Stimulated activated CD4-positive, alpha-beta T cell treated with anti-CD3 and anti-CD28 coated beads, Interleukin-4, amount 100 ng/mL, for 4 hours (primary cell): ENCODE measurements at places on chromosomes 3 and 15.

DNA sequence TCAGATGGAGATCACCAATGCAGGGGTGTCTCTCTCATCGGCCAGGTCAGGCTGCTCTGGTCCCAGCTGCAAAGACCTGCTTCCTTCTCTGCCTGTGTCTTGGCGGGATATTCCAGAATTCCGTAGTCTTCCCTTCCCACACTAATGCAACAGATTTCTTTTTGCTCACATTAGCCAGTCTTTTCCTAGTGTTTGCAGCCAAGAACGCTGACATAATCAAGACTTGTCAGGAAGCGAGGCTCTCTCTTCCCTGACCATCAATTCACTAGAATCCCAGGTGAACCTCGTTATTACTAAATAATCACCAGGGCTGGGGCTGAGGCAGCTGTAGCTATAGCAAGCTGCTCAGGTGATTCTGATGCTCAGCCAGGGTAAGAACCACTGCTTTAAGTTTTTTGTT is 43.2 kb upstream of the ACKR4 start:
- no peak for DNase-seq

DNA sequence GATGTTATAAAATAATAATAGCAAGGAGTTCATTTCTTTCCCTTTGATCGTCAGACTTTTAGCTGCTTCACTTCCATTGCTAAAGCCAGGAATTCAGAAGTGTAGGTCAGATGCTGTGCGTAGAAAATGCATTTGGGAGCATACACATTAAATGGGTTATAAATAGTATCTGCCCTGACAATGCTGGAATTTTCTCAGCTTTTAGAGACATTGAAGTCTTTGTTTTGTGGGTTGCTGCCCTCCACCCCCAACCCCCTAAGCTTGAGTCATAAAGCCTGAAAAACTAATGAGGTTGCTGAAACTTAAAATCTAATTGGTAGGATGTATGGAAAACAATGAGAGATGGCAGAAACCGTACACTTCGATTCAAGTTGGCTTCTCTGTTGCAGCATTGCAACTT is 81.9 kb downstream of the MITF start:
- DNase-seq = no peak

DNA sequence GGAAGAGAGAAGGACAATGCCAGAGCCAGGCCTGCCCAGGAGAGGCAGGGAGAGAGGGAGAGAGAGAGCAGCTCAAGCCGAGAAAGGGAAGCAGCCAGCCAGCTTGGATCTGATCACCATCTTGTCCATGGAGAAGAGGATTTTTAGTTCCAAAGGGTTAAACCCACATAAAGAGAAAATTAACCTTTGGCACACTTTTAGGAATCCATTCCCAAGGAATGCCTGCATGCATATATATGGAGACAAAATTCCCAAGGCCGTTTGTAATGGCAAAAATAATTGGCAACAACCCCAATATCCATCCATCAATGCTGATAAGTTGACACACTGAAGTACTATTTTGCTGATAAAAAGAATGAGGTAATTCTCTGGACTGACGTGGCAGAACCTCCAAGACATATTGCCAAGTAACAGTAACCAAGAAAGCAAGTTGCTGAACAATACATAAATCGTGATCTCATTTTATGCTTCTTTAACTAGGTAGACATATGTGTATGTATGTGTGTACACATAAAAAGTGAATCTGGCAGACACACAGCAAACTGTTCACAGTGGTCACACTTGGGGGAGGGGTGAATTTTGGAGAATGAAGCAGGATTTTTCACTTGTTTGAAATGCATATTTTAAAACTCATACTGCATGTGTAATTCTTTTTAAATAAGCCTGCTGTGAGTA is 7.5 kb upstream of the STRA6 start:
- DNase-seq = no peak

DNA sequence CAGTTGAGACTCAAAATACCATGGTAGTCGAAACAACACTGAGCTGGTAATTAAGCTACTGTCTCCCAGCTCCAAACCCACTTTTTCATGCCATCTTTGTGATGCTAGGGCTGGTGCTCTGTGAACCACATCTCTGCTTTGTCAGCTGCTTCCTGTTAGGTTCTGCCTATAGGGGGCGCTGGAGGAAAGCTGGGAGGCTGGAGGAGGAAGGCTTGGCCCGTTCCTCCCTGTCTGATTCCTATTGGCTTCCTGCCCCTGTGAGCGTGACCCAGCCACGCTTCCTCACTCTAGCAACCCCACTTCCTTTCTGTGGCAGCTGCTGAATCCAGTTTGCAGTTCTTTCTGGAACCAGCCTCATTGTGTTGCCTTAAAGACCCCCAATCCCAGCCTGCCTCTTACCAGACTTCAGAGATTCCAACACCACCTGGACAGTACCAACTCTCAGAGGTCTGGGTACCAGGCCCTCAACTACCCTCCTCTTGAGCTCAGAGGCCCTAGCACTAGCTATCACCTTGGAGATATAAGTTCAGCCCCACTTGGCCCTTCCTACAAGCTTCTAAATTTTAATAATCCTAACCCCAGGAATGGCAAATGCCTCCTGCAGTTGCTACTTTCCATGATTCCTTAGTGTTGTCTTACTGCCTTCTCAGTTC is 120.9 kb downstream of the ERC2 start:
- no peak for DNase-seq

- DNase-seq = no peak
Measured at GRCh38 chr15:81780966-81781365, 264.9 kb downstream of the MEX3B start.

DNA sequence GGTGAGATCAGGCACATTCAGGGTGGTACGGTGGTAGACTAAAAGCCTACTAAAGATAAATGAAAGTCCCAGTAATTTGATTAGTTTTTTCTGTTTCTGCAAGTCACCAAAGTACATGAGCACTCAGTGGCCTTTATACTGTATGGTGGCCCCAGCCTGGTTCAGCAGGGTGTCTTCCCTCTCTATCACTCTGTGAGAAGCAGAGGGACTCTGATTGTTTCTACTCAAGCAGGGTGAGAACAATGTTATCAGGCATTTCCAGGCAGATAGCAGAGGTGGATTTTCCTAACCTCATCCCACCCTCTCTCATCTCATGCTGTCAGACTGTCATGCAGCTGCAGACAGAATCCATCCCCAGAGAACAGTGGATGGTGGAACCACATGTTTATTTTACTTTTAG is 71.5 kb upstream of the BFSP2 start:
- no peak for DNase-seq

DNA sequence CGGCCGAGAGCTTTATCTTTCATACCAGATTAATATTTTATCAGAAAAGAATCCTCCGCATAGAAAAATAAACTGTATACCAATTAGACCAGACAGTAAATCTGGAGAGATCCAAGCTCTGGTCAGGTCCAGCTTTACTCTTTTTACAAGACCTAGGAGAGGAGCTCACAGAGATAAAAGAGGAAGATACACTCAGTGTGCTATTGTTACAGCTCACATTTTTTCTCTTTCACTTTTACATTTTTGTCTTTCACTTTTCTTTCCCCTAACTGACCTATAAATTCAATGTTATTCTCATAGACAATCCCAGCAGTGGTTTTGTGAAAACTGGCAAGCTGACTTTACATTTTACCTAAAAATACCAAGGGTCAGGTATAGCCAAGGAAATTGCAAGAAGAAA is 55.8 kb downstream of the GUCA1C start:
- no peak for DNase-seq

- DNase-seq = peak; percentile 86
Measured at GRCh38 chr3:12967606-12968351, 105.5 kb downstream of the IQSEC1 start.

GRCh38 chr15:98547275-98547674 is 101.1 kb upstream of the IGF1R start:
- DNase-seq = no peak

DNA sequence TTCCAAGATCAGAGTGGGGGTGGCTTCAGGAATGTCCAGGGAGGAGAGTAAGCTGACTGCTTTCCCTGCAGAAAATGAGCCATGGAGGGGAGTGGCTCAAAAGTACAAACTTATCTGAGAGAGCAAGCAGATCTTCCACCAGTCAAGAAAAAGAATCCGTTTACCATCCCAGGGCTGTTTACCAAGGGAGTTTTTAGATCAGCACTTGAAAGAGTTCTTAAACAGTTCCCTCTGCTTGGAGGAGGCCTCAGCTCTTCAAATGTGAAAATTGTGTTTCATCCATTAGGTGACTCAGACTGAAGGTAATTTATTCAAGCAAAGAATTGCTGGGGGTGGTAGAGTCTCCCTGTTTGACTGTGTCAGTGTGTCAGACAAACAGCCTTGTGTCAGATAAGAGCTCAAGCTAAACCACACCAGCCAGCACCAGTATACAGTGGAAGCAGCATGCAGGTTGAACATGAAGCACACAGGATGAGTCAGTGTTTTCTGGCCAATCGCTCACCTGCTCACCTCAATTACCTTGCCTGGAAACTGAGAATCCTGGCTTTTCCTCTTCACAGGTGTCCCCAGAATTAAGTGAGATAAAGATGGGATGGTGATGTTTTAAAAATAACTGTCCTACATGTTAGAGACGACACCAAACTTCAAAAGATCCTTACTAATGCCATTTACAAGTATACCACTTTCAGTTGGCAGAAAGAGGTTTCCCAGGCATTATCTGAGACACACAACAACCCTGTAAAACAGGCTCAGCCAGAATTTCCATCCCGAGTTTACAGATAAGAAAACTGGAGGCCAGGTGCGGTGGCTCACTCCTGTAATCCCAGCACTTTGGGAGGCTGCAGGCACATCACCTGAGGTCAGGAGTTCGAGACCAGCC is 21.7 kb downstream of the SH3BP5 start:
- DNase-seq = peak; percentile 73

- no peak for DNase-seq
Measured at GRCh38 chr3:184808021-184808420, 3.9 kb upstream of the VPS8 start.
